ENCODE measurements at places on chromosomes 16 and 17. TPM values are rescaled to one million over a fixed set of nuclear protein-coding genes. Genes with fewer than 3 reads are reported as not detected.

KRTAP17-1 gene
- not detected for total RNA-seq

CTRL gene
- total RNA-seq: 2.2 TPM

PMP22 gene
- total RNA-seq: 0.93 TPM

MT1M gene
- not detected for total RNA-seq

MVD gene
- 78.5 TPM for total RNA-seq

CHST6 gene
- total RNA-seq: 7.7 TPM

HIGD1B gene
- not detected for total RNA-seq

C17orf67 gene
- 1.1 TPM for total RNA-seq

NXPH3 gene
- 0.20 TPM for total RNA-seq

SGF29 gene
- 34.7 TPM for total RNA-seq

LITAFD gene
- total RNA-seq: not detected

P2RX1 gene
- 0.60 TPM for total RNA-seq

PIK3R5 gene
- total RNA-seq: 0.50 TPM

MYH13 gene
- total RNA-seq: not detected

SYT17 gene
- 6.6 TPM for total RNA-seq

ASGR1 gene
- 11.1 TPM for total RNA-seq

RDM1 gene
- total RNA-seq: 4.8 TPM

Data from progenitor cell of endocrine pancreas (in vitro differentiated cells).